Cortex of kidney (tissue), 1 donor: ENCODE measurements at places on chromosomes 11 and 22.

- DNase-seq = no peak
These were observed 8.7 kb upstream of the MS4A4E start for GRCh38 chr11:60251485-60252212.

GRCh38 chr11:110032259-110032658 is 60.9 kb upstream of the ZC3H12C start:
- no peak for DNase-seq

- DNase-seq = no peak
These were observed 672.2 kb downstream of the LRRC4C start for GRCh38 chr11:40787224-40787623.

GRCh38 chr11:47329987-47330931 is 22.2 kb downstream of the MYBPC3 start:
- DNase-seq = no peak

DNA sequence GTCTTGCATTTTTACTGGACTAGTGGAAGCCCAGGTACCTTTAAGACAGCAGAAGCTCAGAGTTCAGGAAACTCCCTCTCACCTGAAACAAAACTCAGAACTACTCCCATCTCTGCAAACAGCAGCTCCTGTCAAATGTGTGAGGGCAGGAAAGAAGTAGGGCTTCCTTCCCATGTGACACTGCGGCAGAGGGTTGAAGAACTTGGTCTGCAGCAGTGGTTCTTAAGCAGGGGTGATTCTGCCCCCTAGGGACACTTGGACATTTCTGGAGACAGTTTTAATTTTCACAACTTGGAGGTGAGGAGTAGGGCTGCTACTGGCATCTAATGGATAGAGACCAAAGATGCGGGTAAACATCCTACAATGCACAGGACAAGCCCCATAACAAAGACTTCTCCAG is 63.4 kb downstream of the RCN1 start:
- no peak for DNase-seq

GRCh38 chr11:64306876-64307622 is 1.7 kb downstream of the ESRRA start:
- no peak for DNase-seq

GRCh38 chr11:69482322-69482721 is 859 bp downstream of the LINC01488 start:
- DNase-seq = no peak

DNA sequence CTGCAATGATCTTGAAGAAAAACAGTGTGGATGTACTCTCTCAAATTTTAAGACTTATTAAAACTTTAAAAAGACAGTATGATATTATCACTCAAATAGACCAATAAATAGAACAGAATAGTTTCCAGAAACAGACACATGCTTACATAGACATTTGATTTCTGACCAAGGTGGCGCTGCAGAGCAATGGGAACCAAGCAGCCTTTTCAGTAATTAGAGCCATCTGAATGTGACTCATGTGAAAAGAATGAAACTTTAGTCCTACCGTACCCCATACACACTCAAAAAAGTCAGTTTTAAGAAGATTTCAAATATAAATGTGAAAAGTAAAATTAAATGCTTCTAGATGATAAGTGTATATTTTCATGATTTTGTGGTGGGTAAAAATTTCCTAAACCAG is 74.2 kb upstream of the MS4A8 start:
- DNase-seq = no peak

GRCh38 chr22:19597399-19597735 is 73.2 kb upstream of the CLDN5 start:
- no peak for DNase-seq

GRCh38 chr22:47143249-47143938 is 380.9 kb downstream of the TBC1D22A start:
- DNase-seq = no peak

GRCh38 chr22:46657996-46658947 is 38.1 kb downstream of the GRAMD4 start:
- no peak for DNase-seq

- DNase-seq = no peak
These were observed 8.4 kb downstream of the MAPK8IP2 start for GRCh38 chr22:50608996-50609395.

DNA sequence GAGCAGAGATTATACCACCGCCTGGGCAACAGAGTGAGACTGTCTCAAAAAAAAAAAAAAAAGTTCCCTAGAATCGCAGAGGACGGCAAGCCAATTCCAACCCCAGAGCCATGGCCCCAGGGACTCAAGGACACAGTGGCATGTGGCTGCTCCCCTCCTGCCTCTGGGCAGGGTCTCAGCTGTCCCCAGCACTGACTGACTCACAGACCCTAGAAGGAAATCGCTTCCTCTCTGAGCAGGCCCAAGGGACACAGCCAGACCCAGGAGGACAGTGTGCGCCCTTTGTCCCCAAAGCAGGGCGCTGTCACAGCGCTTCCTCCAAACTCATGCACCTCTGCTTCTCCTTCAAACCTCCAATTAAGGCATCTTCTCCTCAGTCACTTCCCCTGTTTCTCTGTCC is 2.3 kb downstream of the PACSIN3 start:
- DNase-seq = no peak

DNA sequence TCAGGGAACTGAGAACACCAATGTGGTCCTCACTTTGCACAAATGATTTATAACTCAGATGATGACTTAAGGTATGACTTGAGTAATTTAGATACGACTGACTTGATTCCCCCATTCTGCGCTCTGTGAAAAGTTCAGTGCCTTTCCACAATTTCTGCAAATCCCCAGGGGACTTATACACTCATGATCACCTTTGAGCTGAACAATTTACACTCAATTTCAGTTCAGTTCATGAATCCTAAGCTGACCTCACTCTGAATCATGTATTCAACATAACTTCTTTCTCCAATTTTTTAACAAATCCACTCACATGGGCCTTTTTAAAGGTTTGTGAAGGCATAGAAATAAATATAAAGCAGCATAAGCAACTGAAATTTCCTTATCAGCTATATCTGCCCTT is 274.2 kb downstream of the FAM76B start:
- no peak for DNase-seq

DNA sequence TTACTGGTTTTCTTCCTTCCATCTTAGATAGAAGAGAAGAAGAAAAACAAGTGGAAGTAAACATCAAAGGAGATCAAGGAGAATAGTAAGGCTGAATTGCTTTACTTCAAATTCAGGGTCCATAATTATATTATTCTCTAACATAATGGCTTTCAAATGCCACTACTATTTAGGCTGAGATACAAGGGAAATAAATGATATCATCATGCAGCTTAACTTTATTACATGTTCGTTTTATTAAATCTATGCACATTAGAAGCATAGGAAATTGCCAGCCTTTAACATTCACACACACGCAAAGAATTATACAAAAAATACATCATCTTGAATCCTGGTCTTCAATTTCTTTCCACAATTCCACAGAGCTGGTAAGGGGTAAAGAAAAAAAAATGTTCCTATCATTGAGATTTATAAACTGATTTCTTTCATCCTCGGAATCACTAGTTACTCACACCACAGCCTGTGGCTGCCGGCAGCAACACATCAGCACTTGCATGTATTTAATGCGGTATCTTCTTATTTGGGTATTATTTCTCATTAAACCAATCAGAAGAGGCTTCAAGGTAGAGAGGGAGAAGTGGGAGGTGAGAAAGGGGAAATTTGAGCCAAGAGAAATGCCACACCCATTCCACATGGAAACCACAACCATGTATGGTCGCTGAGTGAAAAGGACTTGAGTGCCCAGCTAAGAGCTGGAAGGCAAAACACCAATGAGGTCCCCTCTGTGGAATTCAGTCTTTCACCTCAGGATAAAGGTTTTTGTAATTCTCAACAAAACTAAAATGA is 26.3 kb downstream of the SYTL2 start:
- no peak for DNase-seq

DNA sequence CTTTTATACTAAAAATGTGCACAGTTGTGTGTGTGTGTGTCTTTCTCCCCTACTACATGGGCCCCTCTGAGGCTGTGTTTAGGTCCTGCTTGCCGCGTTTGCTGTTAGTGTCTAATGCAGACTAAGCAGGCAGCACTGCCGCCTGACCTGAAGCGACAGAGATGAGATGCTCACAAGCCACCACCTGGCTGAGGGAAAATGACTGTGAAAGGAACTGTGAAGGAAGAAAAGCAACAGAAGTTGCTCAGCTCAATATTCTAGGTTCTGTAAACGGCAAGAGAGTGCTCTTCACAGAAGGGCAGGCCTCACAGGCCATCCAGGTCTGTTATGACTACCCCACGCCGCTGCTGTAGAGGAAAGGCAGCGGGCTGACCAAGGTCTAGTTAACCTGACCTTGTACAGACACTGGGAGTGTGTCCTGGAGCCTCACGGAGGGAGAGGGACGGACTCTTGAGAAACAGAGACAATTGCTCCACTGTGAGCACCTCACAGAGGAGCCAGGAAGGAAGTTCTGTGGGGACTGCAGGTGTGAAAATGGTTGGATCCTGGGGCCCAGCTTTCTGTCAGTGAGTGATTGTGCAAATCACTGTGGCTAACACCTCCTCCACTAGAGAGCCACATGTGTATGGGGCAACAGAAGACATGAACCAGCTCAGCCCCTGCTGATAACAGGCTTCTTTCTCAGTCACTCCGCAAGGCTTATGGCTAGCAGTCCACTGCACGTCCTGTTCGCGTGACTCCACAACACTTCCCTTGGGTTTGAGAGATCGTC is 31.3 kb upstream of the YPEL1 start:
- no peak for DNase-seq

- no peak for DNase-seq
These were observed 10.6 kb upstream of the INSC start for GRCh38 chr11:15104166-15104565.

GRCh38 chr11:110858547-110858921 is 146.3 kb upstream of the ARHGAP20 start:
- no peak for DNase-seq

GRCh38 chr11:46554213-46555147 is 39.3 kb downstream of the AMBRA1 start:
- DNase-seq = no peak

- DNase-seq = no peak
These were observed 93.1 kb downstream of the CWC15 start for GRCh38 chr11:94880216-94880615.

GRCh38 chr22:39362932-39363331 is 13.1 kb downstream of the SYNGR1 start:
- no peak for DNase-seq

DNA sequence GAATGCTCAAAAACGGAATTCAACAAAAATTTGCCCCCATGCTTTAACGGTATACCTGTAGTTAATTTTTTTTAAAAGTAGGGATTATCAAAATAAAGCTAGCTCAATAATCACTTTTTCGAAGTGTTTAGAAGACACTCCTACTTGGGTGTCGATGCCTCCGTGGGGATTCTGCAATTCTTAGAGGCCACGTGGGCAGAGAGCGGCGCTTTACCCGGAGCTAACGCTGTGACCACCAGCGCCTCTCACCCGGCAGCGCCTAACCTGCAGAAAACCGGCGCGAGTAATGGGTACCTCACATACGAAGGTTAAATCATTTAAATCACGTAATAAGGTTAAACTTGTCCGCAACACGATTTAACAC is 583 bp downstream of the TAF1D start:
- no peak for DNase-seq

GRCh38 chr22:19178065-19178656 is 375 bp downstream of the SLC25A1 start:
- no peak for DNase-seq

DNA sequence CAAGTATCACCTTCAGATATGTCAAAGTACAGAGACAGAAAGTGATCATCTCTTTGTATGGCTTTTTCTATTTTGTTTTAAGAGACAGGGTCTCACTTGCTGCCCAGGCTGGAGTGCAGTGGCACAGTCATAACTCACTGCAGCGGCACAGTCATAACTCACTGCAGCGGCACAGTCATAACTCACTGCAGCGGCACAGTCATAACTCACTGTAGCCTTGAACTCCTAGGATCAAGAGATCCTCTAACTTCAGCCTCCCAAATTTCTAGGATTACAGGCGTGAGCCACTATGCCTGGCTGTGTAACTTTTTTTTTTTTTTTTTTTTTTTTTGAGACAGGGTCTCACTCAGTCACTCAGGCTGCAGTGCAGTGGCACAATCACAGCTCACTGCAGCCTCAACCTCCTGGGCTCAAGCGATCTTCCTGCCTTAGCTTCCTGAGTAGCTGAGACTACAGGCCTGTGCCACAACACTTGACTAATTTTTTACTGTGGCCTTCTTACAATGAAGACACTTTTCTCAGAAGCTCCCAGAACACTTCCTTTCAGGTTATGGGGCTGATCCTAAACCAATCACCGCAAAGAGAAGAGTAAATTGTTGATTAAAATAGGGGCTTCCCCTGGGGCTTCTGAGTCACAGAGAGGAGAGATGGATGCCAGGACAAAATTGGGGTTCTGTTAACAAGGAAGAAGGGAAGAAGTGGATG is 9.0 kb upstream of the HIKESHI start:
- DNase-seq = no peak

GRCh38 chr22:46432164-46433068 is 96.9 kb downstream of the TRMU start:
- DNase-seq = no peak

GRCh38 chr11:74754507-74755252 is 6.0 kb downstream of the RNF169 start:
- no peak for DNase-seq

DNA sequence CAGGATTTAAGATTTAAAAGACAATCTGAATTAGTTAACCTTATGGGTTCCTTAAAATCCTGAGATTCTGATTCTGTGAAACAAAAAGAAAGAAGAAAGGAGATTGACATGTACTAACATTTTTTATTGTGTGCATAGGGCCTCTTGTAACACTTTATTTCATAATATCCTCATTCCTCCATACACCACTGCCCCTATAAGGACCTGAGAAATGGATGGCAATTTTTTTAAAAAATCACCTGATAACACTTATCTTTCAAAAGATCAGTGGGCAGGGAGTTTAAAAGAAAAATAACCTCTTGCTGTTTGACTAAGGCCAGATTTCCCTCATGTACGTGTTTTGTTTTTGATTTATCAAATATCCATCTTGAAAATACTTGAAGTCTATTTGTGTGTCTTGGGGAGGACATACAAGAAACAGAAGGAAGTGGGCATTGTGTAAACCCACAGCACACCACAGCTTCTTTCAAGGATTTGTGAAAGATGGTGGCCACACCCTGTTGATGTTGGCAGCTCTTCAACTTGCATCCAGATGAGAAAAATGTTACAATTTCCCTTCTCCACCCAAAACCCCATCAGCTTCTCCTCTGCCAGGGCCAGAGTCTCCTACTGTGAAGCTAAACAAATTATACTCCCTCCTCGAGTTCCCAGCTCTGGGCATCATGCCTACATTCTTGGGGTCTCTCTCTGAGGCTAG is 35.0 kb upstream of the MPEG1 start:
- DNase-seq = no peak
